Stimulated activated CD4-positive, alpha-beta T cell treated with anti-CD3 and anti-CD28 coated beads, TNF-alpha, amount 100 ng/mL, for 1 hour (primary cell): ENCODE measurements at places on chromosomes 16 and 17.

- no peak for DNase-seq
Observed at GRCh38 chr16:57022445-57022844, 33.1 kb downstream of the NLRC5 start.

DNA sequence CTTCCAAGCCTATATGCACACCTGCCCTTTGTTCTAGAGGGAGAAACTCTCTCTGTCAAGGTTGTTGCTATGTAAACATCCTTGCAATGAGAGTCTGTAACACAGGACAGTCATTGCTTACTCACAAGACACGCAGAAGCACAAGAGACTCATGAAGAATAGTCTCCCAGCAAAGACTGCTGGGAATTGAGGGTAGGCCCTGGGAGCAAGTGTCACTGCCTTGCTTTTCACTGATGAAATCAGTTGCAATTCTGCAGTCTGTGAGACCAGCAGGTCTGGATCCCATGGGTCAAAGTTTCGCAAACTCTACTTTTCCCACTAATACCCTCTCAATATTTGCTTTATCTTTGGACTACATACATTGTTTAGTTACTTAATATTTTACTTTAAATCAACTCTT lies 177.4 kb downstream of the FTO start:
- no peak for DNase-seq

DNA sequence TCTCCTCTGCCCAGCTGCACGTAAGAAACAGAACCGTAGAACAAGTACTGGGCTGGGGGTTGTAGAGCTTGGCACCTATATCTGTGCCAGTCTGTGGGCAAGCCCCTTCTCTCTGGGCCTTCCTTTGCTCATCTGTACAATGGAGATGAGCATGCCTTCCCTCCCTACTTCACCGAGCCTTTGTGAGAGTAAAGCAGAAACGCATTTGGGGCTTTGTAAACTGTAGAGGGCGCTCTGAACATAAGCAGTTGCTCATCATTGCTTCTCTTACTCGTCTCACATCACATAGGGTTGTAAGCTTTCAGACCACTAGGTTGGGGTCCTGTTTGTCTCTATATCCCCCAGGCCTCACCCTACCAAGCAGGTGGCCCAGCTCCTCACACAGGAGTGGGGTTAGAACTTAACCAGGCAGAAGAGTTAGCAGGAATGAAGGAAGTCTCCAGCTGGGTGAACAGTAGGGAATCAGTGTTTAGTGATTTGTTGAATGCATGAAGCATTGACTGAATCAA lies 15.1 kb downstream of the SAMD14 start:
- DNase-seq, result no peak

DNA sequence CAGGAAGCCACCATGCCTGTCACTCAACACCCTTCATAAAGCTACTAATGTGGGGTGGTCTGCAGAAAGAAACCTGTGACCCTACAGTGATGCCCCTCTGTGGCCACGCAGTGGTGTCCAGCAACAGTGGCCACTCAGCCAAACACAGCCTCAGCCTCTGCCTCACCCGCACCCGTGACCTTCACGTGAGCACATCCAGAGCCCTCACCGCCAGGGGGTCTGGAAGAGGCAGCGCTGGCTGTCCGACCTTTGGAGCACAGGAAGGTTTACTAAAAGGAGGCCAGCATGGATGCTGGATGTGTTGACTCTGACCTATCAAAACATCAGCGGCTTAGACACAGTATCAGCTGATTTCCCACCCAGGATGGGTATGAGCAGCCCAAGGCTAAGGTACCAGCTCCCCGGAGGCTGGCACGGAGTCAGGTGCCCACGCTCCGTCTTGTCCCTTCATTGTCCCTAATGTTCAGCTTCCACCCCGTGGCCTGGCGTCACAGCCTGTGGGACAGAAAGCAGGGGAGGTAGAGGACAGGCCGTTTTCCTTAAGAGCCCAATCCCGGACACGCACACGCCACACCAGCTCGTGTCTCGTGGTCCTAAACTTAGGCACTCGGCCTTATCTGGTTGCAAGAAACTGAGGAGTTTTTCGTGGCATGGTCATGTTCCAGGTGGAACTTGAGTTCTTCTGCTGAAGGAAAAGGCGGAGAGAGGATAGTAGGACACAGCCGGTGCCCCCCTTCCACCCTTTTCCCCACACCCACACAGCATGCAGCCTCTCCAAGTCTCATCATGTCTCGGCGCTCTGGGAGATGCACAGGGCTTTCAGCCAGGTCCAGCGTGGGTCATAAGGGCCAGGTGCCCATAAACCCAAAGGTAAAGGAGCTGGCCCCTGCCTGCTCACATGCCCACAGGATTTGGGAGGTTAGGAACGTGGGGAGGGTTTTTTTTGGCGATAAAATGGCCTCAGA lies 49.7 kb upstream of the ENDOV start:
- no peak for DNase-seq

- DNase-seq, result no peak
Observed at GRCh38 chr16:85252461-85252860, 140.2 kb upstream of the CIBAR2 start.

DNA sequence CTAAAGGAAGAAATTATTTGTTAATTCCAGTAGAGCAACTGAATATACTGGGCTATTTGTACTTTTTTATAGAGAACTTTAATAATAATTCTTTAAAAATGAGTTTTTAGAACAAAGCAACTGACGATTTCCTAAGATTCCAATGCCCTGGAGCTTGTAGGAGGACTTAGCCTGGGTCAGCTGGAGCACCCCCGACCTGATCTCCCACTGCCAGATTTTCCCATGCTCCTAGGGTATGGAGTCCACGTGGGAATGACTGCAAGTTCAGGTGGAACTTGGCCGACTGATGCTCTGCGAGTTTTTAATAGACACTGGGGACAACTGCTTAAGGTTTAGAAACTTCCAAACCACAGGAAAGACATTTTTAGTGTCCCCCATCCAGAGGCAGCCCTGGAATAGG lies 25.5 kb upstream of the CACNG5 start:
- no peak for DNase-seq

- DNase-seq, result peak; percentile 75
Observed at GRCh38 chr16:21158208-21159110, at the start of gene LDAF1. Gene LDAF1, plus strand, starts transcription at chr16:21158674. Its CDS starts 2,509 bp downstream, at chr16:21161183.

DNA sequence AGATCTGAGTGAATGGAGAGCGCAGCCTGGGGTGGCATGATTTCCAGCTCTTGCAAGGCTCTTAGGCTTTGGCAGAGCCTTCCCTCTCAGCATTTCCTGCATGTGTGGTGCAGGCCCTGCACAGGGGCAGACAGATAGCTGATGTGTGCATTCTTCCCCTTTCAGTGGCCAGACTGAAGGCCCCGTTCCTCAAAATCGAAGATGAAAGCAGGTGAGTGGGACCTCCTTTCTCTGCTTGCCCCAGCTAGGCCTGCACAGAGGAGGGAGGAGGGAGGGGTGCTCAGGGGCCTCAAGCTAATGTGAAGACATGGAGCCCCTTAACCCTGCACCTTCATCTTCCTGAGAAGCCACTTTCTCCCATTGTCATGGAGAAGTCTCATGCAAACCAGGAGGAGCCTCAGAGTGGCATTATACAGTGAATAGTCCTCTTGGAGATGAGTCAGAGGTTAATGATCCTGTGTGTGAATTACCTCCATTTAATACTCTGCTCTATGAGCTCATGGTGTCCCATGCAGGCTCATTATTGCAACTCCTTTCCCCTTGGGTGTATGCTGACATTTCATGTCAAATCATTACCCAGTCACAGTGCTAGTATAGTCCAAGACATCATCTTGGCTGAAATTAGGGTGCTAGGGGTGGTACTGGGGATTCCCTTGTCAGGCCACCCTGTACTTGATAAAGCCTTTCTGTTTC lies 20.4 kb upstream of the ADAM11 start:
- no peak for DNase-seq

- no peak for DNase-seq
Observed at GRCh38 chr16:8727131-8727806, 52.9 kb downstream of the ABAT start.

DNA sequence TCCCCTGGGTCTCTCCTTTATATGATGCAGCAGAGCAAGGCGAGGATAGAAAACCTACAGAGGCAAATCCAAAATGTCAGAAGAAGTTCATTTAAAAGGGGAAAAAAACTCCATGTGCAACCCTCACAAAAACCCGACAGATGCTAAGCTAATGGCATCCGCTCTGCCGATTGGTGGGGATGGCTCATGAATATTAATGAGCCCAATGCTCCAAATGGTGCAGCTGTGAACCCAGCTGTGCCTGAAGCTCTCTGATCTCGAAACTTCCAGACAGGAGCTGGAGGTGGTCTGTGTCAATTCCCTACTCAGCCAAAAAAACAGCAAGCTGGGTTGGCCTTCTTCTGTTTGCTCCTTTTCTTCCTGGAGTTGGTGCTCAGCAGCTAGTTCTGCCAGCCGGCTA lies 15.5 kb downstream of the SNX11 start:
- no peak for DNase-seq

DNA sequence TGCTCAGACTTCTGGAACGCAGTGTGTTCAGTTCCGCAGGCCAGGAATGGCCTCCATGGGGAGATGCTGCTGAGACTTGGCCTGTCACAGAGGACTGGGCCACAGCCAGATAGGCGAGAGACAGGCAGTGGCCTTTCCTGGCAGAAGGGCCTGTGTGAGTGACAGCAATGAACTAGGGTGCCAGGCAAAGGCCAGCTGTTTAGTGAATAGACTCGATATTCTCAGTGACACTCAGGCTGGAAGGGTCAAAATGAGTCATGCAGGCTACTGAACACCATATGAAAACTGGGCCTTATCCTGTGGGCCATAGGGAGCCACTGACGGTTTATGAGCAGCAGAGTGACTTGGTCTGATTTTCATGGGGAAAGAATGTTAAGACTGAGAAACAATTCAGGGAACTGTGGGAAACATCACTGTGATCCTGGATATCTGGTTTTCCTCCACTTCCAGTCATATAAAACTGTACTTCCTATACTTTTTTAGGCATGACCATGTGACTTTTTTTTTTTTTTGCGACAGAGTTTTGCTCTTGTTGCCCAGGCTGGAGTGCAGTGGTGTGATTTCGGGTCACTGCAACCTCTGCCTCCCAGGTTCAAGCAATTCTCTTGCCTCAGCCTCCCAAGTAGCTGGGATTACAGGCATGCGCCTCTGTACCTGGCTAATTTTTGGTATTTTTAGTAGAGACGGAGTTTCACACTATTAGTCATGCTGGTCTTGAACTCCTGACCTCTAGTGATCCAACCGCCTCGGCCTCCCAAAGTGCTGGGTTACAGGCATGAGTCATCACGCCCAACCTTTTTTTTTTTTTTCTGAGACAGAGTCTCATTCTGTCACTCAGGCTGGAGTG lies 5.2 kb upstream of the NUBP1 start:
- DNase-seq, result no peak

- no peak for DNase-seq
Observed at GRCh38 chr17:1834380-1835149, 4.8 kb downstream of the RPA1 start.

- DNase-seq, result no peak
Observed at GRCh38 chr17:76579281-76579680, 6.4 kb downstream of the ST6GALNAC2 start.

- no peak for DNase-seq
Observed at GRCh38 chr17:77556383-77557061, 402.0 kb upstream of the TNRC6C start.

DNA sequence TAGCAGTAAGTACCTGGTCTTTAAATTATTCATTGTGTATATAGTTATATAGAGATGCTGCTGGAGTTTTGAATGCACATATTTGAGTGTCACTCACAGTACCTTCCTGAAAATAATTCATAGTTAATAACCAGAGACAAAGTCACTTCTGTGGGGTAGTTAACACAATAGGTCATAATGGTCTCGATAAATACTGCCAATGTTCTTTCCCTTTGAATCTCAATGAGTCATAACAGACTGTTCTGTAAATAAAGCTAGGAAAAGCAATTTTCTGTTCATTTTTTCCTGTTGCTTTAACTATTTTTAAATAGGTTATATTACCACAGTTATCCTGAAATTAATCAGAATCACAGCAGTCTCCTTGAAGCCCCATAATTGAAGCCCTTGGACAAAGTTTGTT lies 87.2 kb downstream of the MAP2K4 start:
- no peak for DNase-seq

DNA sequence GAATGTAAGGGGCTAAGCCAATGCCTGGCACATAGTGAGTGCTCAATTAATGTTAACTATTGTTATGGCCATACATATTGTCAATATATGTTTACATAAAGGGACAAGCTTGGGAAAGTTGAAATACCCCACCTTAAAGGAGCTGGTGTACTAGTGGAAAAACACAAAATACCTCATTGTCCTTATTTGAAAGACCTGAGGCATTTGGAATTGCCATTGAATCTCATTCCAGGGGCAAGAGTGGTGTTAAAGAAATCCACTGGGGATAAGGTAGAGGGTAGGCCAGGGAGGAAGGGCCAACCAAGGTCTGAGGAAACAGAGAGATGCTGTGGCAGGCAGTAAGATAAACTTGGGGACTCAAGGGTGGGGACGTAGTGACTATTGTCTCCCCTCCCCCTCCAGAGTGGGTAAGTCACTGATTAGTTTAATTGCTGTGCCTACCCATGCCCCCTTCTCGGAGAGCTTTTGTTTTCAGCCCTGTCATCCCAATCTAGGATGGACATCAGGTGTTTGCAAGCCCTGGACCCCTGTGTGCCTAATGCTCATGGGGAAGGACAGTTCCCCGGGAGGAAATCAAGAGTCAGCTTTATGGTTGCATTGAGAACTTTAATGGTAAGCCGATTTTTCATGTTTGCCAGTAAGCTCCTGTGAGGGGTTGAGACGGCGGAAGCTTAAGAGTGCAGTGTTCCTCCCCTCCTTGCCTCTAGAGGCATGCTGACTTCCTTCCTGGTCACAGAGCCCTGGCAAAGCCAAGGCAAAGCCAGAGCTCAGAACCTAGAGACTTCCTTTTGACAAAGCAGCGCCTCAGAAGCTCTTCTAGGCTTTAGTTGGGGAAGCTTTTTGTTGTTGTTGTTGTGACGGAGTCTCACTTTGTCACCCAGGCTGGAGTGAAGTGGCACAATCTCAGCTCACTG lies 2.5 kb upstream of the HEATR9 start:
- no peak for DNase-seq

- DNase-seq, result no peak
Observed at GRCh38 chr17:78197147-78197832, 10.1 kb downstream of the AFMID start.

DNA sequence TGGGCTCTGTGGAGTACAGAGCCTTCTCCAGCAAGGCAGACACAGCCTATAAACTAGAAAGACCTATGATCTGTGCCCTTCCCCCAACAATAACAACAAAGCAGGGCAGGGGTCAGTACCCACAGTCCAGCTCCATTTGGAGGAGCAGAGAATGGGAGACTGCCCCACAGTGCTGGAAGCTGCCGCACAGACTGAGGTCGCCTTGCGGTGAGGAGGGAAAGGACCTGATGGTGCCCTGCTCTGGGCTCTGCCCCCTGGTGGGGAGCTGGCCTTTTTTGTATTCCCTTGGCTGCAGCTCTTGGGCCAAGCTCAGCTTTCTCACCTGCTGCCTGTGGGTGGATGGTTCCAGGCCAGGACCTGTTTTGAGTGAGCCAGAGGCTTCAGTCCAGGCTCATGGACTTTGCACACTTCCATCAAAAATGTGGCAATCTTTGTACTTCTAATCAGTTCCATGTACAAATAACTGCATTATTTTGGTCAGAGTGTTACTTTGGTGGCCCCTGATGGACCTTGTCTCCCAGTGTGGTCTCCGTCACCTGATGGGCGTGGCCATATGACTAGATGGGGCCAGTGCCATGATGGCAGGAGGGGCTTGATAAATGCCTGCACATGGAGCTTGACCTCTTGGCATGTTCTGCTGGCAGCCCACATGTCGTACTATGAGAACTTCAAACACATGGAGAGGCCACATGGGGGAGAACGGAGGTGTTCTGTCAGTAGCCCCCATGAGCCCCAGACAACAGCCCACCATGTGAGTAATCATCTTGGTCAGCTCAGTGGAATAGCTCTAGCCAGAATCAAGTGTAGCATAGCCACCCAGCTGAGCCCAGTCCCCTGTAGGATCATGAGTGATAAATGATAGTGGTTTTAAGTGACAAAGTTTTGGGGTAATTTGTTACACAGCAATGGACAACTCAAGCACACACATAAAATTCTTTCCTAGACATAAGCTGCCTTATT lies 24.2 kb downstream of the B9D1 start:
- DNase-seq, result peak; percentile 39
